ENCODE measurements at places on chromosomes 4 and X.
A peak's percentile ranks its signal among the peaks of the same experiment; 100 is the strongest.

GRCh38 chr4:113349430-113349829 is 300.0 kb downstream of the ANK2 start:
- no peak for DNase-seq

DNA sequence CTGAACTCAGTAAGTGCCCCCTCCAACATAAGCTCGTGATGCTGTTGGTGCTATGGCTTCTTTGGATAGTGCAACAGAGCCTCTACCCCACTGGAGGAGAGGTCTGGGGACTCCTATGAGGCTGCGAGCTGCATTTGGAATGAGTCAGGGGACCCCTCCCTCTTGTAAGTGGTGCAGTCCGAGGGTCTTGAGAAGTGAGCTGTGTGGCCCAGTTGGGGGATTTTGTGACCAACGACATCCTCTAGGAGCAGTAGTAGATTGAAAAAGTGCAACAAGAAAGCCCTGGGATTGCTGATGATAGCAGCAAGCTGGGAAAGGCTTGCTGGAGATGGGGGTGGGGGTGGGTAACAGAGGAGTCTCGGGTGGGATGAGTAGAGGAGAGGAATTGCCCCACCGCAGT is 3.1 kb downstream of the FRMPD3 start:
- DNase-seq = no peak

- DNase-seq = no peak
These were observed 70.7 kb upstream of the NFKB1 start for GRCh38 chr4:102430461-102430910.

- DNase-seq = no peak
These were observed 56.7 kb upstream of the ADGRL3 start for GRCh38 chr4:61143461-61143860.

DNA sequence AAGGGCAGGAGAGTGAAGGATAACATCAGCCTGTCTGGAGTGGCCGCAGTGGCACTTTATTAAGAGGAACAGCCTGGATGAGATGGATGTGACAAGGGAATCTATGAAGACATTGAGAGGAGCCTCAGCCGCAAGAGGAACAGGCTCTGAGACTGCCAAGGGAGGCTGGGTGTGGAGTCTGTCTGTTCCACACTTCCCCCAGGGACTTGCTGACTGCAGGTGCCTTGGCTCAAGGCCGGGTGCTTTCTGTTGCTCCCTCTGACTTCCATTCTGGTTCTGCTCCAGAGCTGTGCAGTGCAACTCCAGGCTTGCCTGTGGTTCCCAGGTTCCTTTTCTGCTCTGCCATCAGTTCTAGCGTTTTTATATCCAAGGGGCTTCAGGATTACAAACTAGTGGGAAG is 54.6 kb downstream of the FRMPD3 start:
- no peak for DNase-seq

- no peak for DNase-seq
These were observed 539.1 kb upstream of the MAGEB18 start for GRCh38 chrX:25599061-25599460.

GRCh38 chr4:146342600-146343192 is 128.4 kb downstream of the REELD1 start:
- peak; percentile 46 for DNase-seq

- DNase-seq = no peak
These were observed 260.8 kb downstream of the QDPR start for GRCh38 chr4:17251101-17251500.

- DNase-seq = no peak
These were observed 53.0 kb upstream of the DAPP1 start for GRCh38 chr4:99763635-99764101.

DNA sequence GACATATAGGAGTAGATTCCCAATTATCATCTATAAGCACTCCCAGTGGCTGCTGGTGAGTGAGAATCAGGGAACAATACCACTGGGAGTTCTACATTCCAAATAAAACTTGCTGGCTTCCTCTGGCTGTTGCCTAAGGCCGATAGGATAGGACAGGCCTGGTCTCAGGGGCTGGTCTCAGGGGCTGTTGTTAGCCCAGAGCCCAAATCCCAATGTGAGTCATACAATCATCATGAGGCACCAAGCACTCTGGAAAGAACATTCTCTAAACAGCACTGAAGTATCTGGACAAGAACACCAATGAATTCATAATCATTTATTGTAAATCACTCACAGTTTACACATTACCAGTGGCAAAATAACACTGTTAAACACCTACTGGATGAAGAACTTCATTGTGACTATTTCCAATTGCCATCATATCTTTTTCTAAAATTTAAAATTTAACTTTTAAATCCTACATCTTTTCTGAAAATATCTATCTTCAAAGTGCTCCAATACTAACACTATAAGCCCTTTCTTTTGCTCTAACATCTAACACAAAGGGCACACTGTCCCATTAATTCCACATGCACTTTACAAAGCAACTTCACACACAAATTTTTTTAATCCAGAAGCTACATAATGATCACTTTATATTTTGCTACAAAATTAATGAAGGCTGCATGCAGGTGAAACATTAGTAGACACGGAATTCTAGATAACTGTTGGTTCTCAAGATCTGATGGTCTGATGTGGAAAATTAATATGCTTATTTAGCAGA is 67.6 kb upstream of the TMEM150C start:
- DNase-seq = no peak

DNA sequence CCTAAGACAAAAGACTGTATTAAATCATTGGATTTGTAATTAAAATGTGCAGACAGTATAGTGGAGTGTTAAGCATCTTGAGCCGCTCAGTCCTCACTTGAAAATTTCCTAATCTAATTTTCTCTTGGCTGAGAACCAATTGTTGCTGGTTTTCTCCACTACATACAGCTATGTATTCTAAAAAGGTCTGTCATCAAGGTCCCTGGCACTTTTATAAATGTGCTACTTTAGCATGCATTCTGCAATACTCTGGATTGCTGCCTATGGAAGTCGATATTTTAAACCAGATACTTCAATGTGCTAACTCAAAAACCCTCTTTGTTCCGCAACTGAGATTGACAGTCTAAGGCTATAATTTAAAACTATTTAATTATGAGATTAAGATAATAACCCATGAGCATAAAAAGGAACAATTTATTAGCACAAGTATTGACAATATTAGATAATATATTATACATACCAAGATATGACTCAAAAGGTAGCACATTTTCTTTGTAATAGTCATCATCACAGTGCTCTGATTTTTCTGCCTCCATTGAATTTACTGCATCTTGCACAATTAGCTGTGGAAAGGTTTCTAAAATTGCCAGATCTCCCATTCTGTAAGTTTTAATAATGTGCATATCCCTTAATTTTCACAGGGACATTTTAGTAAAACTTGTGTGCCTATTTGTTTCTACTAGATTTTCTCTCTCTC is 815.1 kb downstream of the ADGRL3 start:
- no peak for DNase-seq

- no peak for DNase-seq
These were observed 917.0 kb upstream of the LCORL start for GRCh38 chr4:18938343-18939099.

- DNase-seq = no peak
These were observed 100.6 kb upstream of the PNPLA4 start for GRCh38 chrX:8027827-8028226.

- no peak for DNase-seq
These were observed 69.8 kb downstream of the ZNF827 start for GRCh38 chr4:145868637-145869409.
